ENCODE measurements at places on chromosomes 4 and X. TPM values are rescaled to one million over a fixed set of nuclear protein-coding genes. Genes with fewer than 3 reads are reported as not detected.

Gene UGT2A1
- not detected for total RNA-seq

Gene SPANXA1
- total RNA-seq = not detected

Gene NKRF
- 21.9 TPM for total RNA-seq

Gene CFAP99
- total RNA-seq = not detected

Gene CHRNA9
- total RNA-seq = not detected

Gene LUZP4
- not detected for total RNA-seq

Gene RGS12
- total RNA-seq = 15.6 TPM

Gene TREX2
- 1.0 TPM for total RNA-seq

Gene PCDH19
- not detected for total RNA-seq

Gene POU3F4
- not detected for total RNA-seq

Gene ENPEP
- not detected for total RNA-seq

Gene CABS1
- not detected for total RNA-seq

Gene VCX3A
- total RNA-seq = not detected

- peak; percentile 15 for DNase-seq
These were observed 58.8 kb upstream of the FAAH2 start for GRCh38 chrX:57227691-57228090.

- DNase-seq = no peak
These were observed 63.6 kb downstream of the CPZ start for GRCh38 chr4:8656185-8656517.

- DNase-seq = no peak
These were observed 13.0 kb upstream of the ODAPH start for GRCh38 chr4:75542824-75543223.

GRCh38 chr4:161926033-161926828 is 237.6 kb downstream of the FSTL5 start:
- no peak for DNase-seq

- DNase-seq = peak; percentile 60
These were observed 18.0 kb upstream of the CYP2U1 start for GRCh38 chr4:107913283-107913899.

GRCh38 chr4:90621080-90621479 is 493.9 kb downstream of the CCSER1 start:
- no peak for DNase-seq

GRCh38 chr4:7158081-7158750 is 34.1 kb upstream of the SORCS2 start:
- DNase-seq = peak; percentile 1

- DNase-seq = no peak
These were observed 43.1 kb downstream of the SYNPO2 start for GRCh38 chr4:118931786-118932185.

GRCh38 chrX:111040377-111041017 is 55.5 kb upstream of the PAK3 start:
- no peak for DNase-seq

- DNase-seq = no peak
These were observed 302 bp downstream of the NHS start for GRCh38 chrX:17375367-17375636.

GRCh38 chrX:19372547-19373331 is 29.0 kb downstream of the PDHA1 start:
- peak; percentile 2 for DNase-seq

GRCh38 chr4:73740353-73740778 is at the start of gene CXCL8:
CXCL8 (plus strand) TSS chr4:73740569; CDS start chr4:73740659, 90 bp downstream.
- DNase-seq = no peak

DNA sequence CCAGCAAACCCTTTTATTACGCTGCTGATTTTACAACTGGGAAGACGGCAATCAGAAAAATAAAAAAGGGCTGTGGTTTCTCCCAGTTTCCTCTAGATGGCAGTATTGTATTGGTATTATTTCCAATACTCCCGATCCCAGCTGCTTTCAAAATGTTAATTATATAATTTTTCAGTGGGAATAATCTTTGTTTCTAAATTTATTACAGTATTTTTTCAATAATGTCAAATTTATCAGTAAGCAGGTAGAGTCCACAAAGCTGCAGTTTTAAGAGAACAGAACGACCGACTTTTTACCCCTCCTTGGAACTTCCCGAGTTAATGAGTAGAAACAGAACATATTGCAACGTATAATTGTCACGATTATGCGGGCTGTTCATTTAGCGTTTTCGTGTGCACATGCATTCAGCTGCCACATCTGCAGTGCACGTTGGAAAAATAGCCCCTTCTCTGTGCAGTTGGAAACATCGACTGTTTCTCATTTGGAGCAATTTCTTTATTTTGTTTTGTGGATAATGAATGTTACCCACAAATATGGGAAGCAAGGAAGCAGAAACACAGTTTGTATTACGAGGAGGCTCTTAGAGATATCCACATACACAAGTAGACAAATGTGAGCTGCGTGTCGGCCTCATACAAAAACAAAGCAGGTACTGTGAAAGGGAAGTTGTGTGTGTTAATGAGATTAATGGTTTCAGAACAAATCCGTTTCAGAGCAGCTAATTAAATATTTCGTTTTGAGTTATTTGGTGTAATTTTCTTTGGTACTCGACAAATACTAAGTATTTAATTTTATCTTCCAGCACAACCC is 188.0 kb downstream of the STIM2 start:
- no peak for DNase-seq

DNA sequence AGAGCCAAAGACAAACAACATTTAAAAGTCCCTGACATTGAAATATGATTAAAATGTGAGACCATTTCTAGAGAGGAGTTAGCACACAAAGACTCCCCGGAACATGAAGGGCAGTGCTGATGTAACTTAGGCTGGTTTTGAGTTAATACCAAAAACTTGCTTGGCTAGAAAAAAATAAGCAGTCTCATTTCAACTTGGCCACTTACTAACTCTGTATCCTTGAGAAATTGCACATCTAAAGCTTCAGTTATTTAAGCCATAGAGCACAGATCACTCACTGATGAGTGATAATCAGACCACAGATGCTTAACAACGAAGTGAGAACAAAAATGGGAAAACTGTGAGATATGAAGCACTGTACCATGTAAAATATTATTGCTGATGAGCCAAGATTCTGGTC is 65.9 kb upstream of the MAOA start:
- DNase-seq = no peak

GRCh38 chrX:111041018-111041462 is 55.0 kb upstream of the PAK3 start:
- DNase-seq = no peak

DNA sequence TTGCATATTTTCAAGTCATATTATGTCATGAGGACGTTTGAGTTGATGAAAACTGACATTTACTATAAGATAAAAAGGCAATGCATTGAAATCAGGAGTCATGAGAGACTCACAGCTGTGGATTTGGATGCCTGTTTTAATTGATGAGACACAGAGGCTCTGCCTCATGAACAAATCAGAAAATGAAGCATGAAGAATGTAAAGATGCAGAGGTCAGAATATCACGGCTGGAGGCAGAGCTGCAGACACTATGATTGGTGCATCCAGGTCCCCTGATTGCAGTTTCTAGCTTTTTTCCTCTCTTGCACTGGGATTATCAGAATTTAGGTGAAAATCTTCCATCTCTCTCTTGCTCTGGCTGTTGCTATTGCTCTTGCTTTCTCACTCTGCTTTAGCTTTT is 74.7 kb downstream of the FAM47B start:
- no peak for DNase-seq

- no peak for DNase-seq
These were observed 533.7 kb downstream of the SPOCK3 start for GRCh38 chr4:166700592-166700991.

- no peak for DNase-seq
These were observed 66.9 kb downstream of the GALNTL6 start for GRCh38 chr4:171880136-171880535.

GRCh38 chrX:81259714-81260395 is 58.0 kb downstream of the SH3BGRL start:
- DNase-seq = no peak

GRCh38 chr4:131093303-131093702 is 1997.4 kb downstream of the C4orf33 start:
- no peak for DNase-seq

DNA sequence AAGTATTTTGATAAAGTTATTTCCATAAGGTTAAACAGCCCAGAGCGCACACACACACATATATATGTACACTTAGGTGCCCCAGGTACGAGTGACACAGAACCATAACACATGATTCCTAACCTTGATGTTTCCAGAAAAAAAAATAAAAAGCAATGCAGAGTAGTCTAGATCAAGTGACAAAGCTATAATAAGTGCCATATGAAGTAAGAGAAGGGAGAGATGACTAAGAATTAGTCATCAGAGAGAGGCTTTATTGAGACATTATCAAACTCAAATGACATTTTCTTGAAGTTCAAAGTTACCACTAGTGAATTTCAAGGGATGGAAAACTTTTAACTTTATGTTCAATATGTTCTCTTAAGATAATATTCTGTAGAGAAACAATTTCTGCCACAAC is 215.0 kb downstream of the HTR2C start:
- no peak for DNase-seq

DNA sequence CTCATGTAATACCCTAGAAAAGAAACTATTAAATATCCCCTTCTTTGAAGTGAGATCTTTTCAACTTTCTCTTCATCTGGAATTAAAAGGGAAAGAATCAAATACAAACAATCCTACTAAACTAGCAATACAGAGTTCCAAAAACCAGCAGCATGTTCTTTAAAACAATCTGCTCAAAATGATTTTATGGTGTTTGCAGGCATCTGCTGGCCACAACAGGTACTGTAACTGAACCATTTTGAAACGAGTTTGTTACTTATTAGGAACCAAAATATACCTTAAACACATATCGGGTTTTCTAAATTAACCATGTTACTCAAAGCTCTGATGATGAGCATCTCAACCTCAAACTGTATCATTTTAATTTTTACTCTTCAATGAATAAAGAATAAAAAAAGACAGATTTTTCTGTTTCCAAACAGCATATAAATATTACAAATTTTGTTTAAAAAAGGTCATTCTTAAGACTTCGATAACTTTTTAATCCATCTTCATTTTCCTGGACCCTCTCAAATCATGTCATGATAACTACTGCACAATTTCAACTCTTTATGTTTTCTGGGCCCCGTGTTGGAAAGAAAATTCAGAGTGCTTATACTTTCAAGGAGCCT is 56.5 kb downstream of the ARAP2 start:
- no peak for DNase-seq

DNA sequence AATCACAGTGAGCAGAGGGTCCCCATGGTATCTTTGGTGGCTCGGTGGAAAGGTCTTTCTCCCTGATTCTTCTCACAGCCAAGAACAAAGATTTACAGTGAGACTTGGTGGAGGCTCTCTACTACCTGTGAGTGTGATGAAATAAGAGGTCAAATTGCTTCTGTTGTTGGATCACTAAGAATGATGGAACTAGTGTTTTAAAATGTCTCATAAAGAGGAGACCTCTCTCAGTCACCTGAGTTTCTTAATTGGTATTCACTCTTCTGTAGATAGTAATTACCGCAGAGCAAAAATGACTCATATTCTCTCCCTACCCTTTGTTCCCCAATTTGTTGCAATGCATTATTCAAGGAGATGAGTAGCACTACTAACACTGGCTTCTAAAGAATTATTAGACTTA is 100.9 kb upstream of the TBC1D9 start:
- DNase-seq = no peak

All from activated naive CD4-positive, alpha-beta T cell treated with anti-CD3 and anti-CD28 coated beads, Interleukin-2, amount 50 U/mL, for 72 hours (primary cell).